ENCODE measurements at places on chromosomes 4 and X.
A peak's percentile ranks its signal among the peaks of the same experiment; 100 is the strongest.

- no peak for DNase-seq
Observed at GRCh38 chrX:7946960-7947359, 19.7 kb upstream of the PNPLA4 start.

DNA sequence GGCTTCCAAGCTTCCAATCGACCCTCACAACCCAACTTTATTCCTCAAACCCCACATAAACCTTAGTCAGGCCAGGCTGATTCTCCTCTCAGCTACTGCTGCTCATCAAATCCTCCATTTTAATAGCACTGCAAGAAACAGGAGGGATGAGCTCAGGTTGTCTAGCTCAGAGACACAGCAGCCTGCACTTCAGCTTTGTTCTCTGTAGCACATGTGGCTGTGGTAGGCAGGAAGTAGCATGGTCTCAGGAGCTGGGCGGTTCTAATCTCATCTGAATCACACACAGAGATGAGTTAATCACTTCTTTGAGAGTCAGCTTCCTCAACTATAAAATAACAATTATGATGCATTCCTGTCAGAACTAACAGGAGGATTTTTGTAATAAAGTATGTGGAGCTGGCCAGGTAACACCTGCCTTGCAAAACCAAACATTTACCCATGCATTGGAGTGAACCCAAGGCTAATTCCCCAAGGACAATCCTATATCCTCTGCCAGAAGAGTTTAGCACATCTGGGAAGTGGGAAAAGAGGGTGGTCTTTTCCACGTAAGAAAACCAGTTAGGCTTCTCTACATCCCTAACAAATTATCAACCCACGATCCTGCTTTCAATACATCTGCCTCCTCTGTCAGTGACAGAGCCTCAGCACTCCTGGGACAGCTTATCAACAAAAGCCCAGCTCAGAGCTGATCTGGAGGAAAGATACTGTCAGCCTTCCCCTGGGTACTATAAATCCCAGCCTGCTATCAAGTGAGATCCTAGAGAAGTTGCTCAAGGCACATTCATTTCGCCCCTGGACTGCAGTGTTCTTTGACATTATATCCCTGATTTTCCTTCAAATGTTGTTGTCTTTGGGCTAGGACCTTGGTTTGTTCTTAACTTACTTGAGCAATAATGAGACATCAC lies 32.8 kb downstream of the ELOVL6 start:
- DNase-seq: no peak

DNA sequence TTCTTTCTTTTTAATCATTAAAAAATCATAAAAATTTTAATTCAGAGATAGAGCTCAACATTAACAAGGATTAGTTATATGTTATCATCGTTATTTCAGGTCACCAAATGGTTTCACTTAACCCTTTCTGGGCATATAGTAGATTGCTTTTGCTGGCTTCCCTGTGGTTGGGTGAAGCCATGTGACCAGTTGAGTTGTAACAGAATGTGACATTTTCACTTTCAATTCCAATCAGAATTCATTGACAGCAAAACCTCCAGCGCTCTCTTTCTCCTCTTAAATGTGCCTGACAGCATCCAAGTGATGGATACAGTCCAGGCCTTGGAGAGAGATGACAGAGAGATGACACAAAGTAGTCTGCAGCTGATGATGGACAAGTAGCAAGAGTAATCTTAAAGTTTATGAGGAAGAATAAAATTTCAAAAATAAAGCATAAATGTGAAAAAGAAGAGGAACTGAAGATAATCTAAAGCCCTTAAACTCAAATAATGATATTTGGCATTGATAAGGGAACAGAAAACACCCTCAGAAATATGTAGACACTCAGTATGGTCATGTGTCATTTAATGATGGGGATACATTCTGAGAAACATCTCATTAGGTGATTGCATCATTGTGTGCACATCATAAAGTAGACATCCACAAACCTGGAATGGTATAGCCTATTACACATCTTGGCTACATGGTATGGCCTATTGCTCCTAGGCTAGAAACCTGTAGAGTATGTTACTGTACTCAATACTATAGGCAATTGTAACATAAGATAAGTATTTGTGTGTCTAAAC lies 92.3 kb upstream of the QRFPR start:
- DNase-seq: no peak

DNA sequence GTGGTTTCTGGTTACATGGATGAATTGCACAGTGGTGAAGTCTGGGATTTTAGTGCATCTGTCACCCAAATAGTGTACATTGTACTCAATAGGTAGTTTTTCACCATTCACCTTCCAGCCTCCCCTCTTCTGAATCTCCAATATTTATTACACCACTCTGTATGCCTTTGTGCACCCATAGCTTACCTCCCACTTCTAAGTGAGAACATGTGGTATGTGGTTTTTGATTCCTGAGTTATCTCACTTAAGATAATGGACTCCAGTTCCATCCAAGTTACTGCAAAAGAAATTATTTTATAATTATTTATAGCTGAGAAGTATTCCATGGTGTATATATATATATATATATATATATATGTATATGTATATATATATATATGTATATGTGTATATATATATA lies 155.8 kb downstream of the HHIP start:
- DNase-seq: no peak

DNA sequence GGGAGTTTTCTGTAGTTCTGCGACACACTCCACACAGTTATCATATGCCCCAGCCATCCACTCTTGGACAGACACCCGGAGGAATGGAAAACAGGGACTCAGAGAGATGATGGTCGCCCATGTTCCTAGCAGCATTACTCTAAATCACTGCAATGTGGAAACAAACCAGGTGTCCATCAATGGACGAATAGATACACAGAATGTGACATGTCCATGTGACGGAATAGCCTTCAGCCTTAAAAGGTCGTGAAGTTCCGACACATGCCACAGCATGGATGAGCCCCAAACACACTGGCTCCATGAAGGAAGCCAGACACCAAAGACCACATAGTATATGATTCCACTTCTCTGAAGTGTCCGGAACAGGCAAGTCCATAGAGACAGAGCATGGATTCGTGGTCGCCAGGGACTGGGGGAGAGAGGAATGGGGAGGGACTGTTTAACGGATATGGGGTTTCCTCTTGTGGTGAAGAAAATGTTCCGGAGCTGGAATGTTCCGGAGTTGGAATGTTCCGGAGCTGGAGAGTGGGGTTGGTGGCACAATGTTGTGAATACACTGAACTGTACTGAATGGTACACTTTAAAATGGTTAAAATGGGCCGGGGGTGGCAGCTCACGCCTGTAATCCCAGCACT lies 28.7 kb upstream of the AFAP1 start:
- no peak for DNase-seq

DNA sequence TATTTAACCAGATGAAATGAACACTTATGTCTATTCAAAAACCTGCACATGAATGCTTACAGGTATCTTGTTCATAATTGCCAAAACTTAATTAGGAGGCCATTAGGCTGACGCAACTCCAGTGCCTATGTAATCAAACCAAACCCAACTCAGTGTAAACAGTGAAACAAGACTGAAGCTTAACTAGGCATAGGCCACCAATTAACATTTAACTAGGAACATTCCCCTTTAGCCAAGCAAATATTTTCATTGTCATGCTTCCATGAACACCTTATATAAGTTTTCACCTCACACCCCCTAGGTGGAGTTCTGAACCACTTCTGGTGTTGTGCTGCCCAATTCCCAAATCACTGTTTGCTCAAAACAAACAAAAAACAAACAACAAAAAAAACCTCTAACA lies 686.0 kb downstream of the STPG2 start:
- no peak for DNase-seq

DNA sequence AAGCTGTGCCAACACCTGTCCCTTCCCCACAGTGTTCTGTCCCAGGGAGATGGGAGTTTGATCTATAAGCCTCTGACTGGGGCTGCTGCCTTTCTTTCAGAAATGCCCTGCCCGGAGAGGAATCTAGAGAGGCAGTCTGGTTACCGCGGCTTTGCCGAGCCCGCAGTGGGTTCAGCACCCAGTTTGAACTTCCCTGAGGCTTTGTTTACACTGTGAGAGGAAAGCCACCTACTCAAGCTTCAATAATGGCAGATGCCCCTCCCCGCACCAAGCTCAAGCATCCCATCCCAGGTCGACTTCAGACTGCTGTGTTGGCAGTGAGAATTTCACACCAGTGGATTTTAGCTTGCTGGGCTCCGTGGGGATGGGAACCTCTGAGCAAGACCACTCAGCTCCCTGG lies 33.3 kb upstream of the ARSJ start:
- DNase-seq: no peak

DNA sequence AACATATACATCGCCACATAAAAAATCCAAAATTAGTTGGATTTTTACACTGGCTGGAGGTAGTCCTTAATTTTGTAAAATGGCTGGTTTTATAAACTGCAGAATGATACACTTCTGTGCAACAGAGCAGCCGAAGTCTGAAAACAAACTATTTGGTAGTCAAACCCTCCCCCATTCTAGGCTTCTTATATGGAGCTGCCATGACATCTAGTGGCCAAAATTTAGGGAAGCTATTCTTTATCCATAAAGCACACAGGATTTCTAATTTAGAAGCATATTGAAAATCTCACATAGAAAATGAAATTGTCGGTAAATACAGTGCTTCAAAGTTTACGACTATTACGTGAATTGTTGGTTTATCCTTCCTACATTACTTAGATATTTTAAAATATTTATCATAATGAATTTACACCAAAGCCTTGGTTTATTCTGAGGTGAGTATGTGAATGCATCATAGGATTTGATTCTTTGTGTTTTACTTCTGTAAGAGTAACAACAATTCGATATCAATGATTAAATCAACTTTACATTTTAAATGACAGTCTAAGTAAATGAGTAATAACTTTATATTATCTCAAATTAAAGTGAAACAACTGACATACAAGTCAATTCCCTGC lies 113.4 kb upstream of the FAM241A start:
- peak; percentile 48 for DNase-seq

- DNase-seq: no peak
Observed at GRCh38 chr4:153364061-153364460, 19.6 kb downstream of the MND1 start.

DNA sequence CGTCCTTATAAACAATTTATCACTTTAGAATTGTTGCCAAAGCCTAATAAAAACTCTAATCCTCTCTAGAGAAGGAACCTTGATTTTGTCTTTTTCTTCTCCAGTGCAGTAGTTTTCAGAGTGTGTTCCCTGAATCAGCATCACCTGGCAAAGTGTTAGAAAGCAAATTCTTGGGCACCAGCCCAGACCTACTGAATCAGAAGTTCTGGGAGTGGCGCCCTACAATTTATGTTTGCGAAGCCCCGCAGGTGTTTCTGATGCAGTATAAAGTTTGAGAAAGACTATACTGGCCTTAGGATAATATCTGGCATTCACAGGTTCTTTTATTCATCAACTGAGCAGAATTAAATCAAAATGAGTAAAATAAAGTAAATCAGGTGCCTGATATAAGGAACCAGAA lies 645.8 kb upstream of the ATOH1 start:
- no peak for DNase-seq

DNA sequence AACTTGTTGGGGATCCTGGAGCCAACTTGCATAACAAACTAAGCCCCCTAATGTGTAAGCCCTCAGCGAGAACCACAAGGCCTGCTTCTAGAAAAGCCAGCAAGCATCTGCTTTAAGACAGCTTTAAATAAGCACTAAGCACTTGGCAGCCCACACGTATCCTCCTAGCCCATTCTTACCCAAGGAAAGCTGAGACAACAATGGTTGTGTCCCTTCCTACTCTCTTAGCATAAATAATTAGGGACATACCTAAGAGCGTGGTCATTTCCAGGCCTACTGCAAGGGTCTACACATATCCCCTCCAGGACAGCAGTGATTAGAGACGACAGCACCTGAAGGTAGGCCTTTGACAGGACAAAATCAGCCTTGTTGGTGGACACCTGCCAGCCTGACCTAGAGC lies 322.8 kb upstream of the PPARGC1A start:
- no peak for DNase-seq

All from Caco-2 (cell line).